NAMALWA (cell line): ENCODE measurements at places on chromosomes 1 and 21.
A peak's percentile ranks its signal among the peaks of the same experiment; 100 is the strongest.

DNA sequence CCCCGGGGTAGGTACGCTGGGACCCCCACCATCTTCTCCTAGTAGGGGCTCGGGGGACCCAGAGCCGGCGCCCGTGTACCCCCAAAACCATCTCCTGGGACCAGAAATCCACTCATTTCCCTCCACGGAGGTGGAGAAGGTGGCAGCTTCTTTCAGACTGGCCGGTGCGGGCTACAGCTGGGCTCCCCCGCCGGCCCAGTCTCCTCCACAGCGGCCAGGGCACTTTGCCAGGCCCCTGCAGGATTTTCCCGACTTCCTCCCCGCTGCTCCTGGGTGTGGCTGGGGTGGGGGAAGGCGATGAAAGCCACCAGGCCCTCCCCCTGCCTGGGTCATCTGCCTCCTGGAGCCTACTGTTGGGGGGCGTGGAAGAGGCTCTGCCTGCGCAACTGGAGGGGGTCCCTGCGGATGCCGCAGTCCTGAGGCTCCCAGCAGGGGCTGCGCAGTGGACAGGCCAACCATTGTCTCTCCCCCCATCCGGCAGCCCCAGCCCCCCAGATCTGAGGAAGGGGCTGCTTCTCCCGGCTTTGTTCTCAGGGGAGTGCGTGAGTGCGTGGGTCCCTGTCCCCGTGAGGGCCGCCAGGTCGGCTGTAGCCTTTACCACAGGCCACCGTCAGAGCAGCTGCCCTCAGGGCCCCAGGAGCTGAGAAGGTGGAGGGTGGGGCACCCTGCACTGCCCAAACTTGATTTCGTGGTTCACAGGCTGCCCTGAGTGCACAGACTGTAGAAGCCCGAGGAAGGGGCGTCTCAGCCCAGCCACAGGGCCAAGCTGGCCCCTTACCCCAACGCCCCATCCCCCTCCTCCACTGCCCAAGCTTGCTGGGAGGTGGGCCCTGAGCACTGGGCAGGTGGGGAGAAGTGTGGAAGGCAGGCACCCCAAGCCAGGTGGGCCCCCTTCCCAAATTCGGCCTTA, 1.3 kb downstream of the AGRN start:
- no peak for DNase-seq

DNA sequence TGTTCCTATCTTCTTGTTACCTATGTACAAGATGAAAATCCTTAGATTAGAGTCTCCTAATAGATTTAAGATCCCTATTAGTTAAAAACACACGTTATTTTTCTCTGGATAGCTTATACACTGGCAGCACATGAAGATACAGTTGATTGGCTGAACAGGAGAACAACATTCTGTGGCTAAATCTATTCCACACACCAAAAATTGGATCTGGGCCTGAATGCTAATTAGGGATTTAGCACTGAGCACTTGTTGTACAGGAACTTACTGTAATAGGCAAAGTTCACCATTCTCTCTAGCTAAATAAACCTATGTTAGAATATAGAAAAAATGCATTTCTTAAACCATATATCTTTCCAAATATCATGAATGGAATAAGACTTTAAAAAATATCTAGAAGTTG, 117.1 kb upstream of the PTGFR start:
- DNase-seq: no peak

DNA sequence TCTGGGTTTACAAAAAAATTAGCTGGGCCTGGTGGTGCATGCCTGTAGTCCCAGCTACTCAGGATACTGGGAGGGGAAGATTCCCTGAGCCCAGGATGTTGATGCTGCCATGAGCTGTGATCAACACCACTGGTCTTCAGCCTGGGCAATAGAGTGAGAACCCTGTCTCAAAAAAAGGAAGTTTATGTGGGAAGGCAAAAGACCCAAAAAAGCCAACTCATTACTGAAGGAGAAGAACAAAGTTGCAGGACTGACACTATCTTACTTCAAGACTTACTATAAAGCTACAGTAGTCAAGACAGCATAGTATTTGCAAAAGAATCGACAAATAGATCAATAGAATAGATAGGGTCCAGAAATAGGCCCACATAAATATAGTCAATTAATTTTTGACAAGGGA, 9.2 kb upstream of the PTGS2 start:
- no peak for DNase-seq

- DNase-seq: no peak
Measured at GRCh38 chr1:239155466-239156091, 230.8 kb upstream of the CHRM3 start.

GRCh38 chr1:37828410-37829074, 20.5 kb upstream of the YRDC start:
- no peak for DNase-seq

DNA sequence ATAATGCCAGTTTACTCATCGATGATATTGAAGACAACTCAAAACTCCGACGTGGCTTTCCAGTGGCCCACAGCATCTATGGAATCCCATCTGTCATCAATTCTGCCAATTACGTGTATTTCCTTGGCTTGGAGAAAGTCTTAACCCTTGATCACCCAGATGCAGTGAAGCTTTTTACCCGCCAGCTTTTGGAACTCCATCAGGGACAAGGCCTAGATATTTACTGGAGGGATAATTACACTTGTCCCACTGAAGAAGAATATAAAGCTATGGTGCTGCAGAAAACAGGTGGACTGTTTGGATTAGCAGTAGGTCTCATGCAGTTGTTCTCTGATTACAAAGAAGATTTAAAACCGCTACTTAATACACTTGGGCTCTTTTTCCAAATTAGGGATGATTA, 13.7 kb downstream of the GGPS1 start:
- DNase-seq: no peak

GRCh38 chr1:38465460-38465859, 394.1 kb downstream of the RRAGC start:
- no peak for DNase-seq

GRCh38 chr1:68231627-68232288, 565 bp downstream of the WLS start:
- no peak for DNase-seq

DNA sequence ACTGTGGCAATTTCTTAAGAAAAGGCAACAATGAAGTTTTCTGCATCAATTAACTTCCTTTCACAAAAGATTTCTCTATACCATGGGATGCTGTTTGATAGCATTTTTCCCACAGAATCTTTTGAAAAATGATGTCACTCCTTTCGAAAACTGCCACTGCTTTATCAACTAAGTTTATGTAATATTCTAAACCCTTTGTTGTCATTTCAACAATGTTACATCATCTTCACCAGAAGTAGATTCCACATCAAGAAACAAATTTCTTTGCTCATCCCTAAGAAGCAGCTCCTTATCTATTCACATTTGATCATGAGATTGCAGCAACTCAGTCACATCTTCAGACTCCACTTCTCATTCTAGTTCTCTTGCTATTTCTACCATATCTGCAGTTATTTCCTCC, 116.1 kb upstream of the KCND3 start:
- no peak for DNase-seq

DNA sequence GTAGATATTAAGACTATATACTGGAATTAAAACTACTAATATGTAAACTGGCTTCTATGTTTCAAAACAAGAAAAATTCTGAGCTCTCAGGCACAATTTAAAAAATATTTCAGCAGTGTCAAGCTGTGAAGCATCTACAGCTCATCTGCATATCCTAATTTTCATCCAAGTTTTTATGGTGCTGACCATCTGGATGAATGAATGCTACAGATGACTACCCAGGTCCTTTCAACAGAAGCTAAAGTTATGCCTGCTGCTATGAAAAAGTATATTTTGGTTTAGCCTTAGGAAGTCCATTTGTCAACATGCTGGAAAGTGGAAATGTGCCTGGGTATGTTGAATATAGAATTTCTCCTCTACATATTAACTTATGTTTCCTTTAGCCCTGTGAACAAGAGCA, 206.9 kb downstream of the NEGR1 start:
- no peak for DNase-seq

DNA sequence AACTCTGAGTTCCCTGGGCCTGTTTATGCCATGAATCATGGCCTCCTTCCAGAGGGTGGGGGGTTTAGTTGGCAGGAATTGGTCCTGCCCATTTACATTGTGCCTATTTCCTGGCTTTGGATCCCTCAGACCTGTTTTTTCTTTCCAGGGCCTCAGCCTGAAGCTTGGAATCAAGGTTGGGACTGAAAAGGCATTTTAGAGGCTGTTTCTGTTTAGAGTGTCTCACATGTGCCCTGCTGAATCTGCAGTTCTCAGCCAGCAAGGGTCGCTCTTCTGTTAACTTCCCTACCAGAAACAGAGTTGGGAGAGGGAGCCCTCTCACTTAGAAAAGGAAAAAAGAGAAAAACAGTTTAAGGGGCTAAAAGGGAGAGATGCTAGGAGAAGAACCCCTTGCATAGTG, 191.1 kb downstream of the PTPRC start:
- DNase-seq: no peak

GRCh38 chr21:33914188-33914587, 1.4 kb downstream of the ATP5PO start:
- no peak for DNase-seq

- no peak for DNase-seq
Measured at GRCh38 chr1:96515430-96515829, 206.2 kb upstream of the PTBP2 start.

DNA sequence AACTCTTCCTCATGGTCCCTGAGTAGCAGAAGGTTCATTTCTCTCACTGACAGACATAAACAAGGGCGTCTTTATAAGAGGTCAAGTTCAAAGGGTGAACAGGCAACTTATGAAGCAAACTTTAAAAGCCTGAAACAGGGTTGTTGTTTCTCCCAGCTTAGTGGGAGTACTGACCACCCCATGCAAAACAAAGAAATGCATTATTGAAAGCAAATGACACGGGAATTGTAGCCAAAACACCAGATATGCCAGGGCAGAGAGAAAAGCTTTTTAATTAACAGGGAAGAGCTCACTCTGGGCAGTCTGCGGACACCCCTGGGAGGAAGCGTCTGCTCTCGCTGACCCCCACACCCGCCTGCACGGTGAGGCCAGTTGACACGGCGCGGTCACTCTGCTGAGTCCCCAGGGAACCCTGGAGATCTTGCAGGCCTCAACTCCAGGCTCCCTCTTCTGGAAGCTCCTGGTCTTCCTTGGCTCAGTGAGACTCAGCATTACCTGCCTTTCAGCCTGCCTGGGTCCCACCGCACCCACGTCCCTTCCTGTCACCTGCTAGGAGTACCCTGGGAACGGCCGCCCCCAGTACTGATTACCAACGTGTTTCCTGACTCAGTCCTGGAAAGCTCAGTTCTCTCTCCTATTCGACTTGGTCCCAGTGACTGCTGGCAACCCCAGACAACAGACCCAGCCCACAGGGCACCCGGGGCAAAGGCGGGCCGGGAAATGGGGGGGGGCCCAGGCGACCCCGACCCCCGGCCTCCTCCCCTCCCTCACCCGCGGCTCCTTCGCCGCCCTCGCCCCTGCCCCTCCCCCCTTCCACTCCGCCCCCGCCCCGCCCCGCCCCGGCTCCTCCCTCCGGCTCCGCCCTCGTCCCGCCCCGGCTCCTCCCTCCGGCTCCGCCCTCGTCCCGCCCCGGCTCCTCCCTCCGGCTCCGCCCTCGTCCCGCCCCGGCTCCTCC, 972 bp downstream of the CFAP410 start:
- peak; percentile 36 for DNase-seq

DNA sequence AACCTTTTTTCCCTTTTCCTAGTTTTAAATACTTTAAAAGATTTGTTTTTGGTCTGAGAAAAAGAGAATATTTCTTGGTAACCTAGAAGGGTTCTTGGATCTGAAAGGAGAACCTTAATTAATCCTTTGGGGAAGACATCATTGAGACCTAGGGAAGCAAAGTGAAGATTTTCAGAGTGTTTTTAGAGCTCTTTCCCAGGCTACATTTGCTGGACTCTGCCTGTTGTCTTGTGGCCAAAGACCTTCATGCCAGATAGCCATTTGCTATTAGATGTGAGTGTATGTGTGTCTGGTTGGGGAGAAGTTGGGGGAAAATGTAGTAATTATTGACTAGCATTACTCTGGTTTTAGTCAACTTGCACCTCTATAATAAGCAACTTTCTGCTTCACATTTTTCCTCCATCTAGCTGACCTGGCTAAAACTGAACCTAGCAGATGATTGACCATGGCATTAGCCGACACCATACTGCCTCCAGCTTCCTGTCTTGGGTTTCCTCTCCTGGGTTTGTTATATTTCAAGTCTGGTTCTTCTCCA, 239.1 kb downstream of the USP25 start:
- DNase-seq: no peak

GRCh38 chr1:168134642-168135041, 2.1 kb downstream of the GPR161 start:
- no peak for DNase-seq

DNA sequence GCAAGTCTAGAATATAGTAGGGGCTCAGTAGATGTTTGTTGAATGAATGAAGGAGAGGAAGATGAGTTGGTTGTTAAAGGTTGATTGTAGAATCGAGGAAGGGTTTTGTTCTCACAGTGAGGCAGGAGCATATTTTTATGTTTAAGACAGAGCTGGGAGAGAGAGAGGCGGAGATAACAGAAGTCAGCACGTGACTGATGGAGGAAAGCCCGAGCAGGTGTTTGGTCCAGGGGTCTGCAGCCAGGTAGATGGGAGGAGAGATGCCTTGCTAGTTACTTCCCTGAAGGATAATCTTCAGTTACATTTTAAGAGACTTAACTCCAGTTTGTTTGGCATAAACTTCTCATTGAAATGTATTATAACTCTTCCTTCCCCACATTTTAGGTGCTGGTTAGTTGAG, 86.8 kb downstream of the DYRK1A start:
- no peak for DNase-seq

GRCh38 chr21:39232861-39233291, 49.6 kb upstream of the PSMG1 start:
- no peak for DNase-seq

GRCh38 chr1:228085287-228085951, 2.9 kb downstream of the ARF1 start:
- no peak for DNase-seq

DNA sequence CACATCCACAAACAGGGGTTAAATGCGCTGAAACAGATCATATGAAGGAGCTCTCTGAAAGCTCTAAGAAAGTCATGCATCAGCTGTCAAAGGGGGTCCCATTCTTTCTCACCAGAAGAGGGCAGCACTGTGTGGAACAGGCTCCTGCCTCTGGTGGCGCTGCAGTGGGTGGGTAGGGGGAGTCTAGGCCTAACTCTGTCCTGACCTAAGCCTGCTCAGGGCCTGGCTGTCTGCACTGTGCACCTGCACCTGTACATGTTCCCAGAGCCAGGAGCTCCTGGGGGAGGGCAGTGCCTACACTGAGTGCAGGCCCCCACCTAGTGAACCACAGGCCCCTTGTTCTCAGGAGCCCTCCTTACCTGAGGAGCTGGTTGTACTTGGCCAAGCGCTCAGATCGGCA, 16.0 kb downstream of the ENO1 start:
- DNase-seq: peak; percentile 85
